ENCODE measurements at places on chromosomes 2 and 18. TPM values are rescaled to one million over a fixed set of nuclear protein-coding genes. Genes with fewer than 3 reads are reported as not detected.
A peak's percentile ranks its signal among the peaks of the same experiment; 100 is the strongest.

CROCC2 gene
- not detected for total RNA-seq

ZNG1B gene
- total RNA-seq, result 36.4 TPM

- peaks cover 7% of the 10 kb centered on the region for H3K4me1 ChIP-seq
- H3K27me3 ChIP-seq, result no peaks in the 10 kb centered on the region
- peaks cover 2% of the 10 kb centered on the region for H3K36me3 ChIP-seq
- DNase-seq, result no peak
- no peak overlapping the region for H3K4me3 ChIP-seq
These were observed 163.0 kb upstream of the NOSTRIN start for GRCh38 chr2:168639441-168639898.

- H3K27me3 ChIP-seq, result peaks cover 44% of the 10 kb centered on the region
- peak overlapping the region; percentile 77 for H3K4me3 ChIP-seq
- peaks cover 5% of the 10 kb centered on the region for H3K36me3 ChIP-seq
- H3K27ac ChIP-seq, result peak overlapping the region; percentile 79
These were observed 11.7 kb upstream of the CXCR4 start for GRCh38 chr2:136129601-136130000.

- DNase-seq, result no peak
- no peaks in the 10 kb centered on the region for H3K36me3 ChIP-seq
- H3K27ac ChIP-seq, result no peak overlapping the region
- no peak overlapping the region for H3K4me3 ChIP-seq
- H3K4me1 ChIP-seq, result no peaks in the 10 kb centered on the region
These were observed 269.7 kb downstream of the ALPK2 start for GRCh38 chr18:58359218-58359617.

DNA sequence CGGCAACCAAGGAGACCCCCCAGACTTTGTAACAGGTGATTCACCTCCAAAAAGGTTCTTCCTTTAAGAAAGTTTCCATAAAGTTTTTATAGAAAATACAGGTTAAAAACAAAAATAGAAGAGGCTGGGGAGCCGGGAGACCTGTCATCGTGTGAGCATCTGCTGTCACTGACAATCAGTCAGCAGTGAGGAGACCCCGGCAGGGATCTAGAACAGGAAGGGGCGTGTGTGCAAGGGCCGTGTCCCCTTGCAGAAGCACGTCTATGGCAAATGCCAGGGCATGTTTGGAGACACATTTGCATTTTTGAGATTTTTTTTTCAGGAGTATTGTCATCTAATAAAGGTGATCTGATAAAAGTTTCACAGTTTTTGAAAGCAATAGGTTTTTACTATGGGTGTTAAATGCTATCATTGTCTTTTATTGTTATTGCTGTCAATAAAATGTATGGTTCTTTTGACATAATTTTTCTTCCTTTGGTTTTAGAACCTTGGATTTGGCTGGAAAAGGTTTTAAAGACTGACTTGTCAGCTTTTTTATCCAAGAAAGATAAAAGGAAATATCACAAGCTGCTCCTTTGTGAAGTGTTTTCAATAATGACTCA lies 52.1 kb downstream of the MTCL1 start:
- peaks cover 24% of the 10 kb centered on the region for H3K4me1 ChIP-seq
- no peak overlapping the region for H3K27ac ChIP-seq
- H3K36me3 ChIP-seq, result no peaks in the 10 kb centered on the region
- H3K4me3 ChIP-seq, result no peak overlapping the region
- H3K27me3 ChIP-seq, result peaks cover 26% of the 10 kb centered on the region

DNA sequence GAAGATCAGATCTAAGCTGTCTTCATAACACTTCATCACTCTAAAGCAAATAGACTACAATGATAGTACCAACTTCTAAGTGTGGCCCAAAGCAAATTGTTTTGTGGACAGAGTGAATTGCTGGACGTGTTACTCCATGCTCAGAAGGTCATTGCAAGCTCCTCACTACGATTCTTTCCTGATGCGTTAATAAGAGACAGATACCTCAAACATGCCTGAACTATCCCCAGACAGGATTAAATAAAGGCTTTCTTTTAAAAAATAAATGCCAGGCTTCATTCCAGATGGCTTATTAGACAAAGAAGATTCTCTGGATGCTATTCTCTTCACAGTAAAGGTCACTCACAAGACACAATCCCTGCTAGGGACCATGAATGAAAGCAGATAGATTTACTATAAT lies 621.2 kb downstream of the DCDC2C start:
- H3K27me3 ChIP-seq, result no peaks in the 10 kb centered on the region
- no peaks in the 10 kb centered on the region for H3K36me3 ChIP-seq
- no peak overlapping the region for H3K4me3 ChIP-seq
- no peak overlapping the region for H3K27ac ChIP-seq
- DNase-seq, result no peak

TRIM43 gene
- total RNA-seq, result not detected

DNA sequence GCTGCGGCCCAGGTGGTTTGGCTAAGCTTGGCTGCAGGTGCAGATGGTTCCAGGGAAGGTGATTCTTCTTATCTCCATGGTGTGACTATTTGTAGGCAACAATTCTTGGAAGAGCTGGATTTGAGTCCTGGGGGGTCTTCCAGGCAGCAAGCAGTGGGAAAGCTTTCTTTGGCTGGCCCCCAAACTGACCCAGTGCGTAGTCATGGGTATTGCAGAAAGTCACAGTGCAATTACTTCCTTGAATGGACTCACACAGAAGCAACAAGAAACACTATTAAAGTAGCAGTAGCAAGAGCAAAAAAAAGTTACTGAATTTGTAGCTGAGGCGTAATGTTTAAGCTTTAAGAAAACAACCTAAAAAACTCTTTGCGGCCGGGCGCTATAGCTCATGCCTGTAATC lies 293.6 kb upstream of the ATP5MC3 start:
- no peaks in the 10 kb centered on the region for H3K27me3 ChIP-seq
- H3K4me1 ChIP-seq, result no peaks in the 10 kb centered on the region
- no peaks in the 10 kb centered on the region for H3K36me3 ChIP-seq
- H3K4me3 ChIP-seq, result no peak overlapping the region

RUFY4 gene
- total RNA-seq, result 0.64 TPM

PRSS56 gene
- not detected for total RNA-seq

GRCh38 chr18:54215069-54215468 lies 9.4 kb downstream of the MBD2 start:
- H3K27ac ChIP-seq, result peak overlapping the region; percentile 65
- H3K4me1 ChIP-seq, result peaks cover 75% of the 10 kb centered on the region
- H3K27me3 ChIP-seq, result no peaks in the 10 kb centered on the region
- H3K4me3 ChIP-seq, result no peak overlapping the region
- peaks cover 21% of the 10 kb centered on the region for H3K36me3 ChIP-seq

GRCh38 chr18:24019641-24020331 lies 5.2 kb downstream of the TTC39C start:
- no peaks in the 10 kb centered on the region for H3K27me3 ChIP-seq
- peaks cover 24% of the 10 kb centered on the region for H3K36me3 ChIP-seq
- H3K27ac ChIP-seq, result peak overlapping the region; percentile 92
- peak; percentile 71 for DNase-seq
- peaks cover 90% of the 10 kb centered on the region for H3K4me1 ChIP-seq
- H3K4me3 ChIP-seq, result peak overlapping the region; percentile 80

PUS10 gene
- 5.9 TPM for total RNA-seq

DNA sequence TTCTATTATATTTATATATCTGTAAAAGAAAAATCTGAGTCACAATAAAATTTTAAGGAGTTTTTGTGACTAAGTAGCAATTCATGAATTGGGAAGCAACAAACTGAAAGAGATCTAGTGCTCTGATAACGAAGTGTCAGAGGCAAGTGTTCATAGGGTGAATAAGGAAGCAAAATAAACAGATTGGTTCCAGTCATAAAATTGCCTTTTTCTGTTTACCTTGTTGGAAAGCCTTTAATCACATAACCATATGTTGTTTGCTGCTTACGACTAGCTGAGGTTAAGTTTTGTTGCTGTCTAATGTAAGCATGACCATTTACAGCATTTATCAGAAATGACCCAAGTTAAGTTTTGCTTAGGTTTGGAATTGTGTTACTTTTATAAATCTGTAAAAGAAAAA lies 358.9 kb downstream of the ARL6IP6 start:
- no peak overlapping the region for H3K27ac ChIP-seq
- H3K4me1 ChIP-seq, result no peaks in the 10 kb centered on the region
- no peaks in the 10 kb centered on the region for H3K27me3 ChIP-seq
- H3K36me3 ChIP-seq, result no peaks in the 10 kb centered on the region
- no peak for DNase-seq
- H3K4me3 ChIP-seq, result no peak overlapping the region

FOXD4L1 gene
- 0.32 TPM for total RNA-seq

EVX2 gene
- total RNA-seq, result not detected

DNA sequence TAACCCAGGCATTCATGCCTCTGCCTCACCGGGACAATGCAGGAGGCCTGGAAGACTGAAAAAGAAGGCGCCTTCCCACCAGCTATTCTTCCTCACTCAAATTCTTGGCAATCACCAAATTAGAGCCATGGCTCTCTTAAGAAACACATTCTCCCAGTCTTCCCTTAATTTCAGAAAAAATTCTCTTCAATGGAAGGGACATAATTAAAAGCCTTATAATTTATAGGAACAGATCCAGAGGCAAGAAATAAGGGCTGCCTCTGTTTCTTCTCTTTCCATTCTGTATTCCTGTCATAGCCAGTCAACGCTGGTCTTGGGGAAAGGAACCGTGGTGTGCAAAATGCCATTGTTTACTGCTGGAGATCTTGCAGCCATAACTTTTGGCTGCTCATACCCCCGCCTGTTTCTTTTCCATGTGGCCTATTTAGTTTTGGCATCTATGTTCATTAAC lies 32.8 kb downstream of the DTNA start:
- H3K27ac ChIP-seq, result no peak overlapping the region
- no peak for DNase-seq
- no peaks in the 10 kb centered on the region for H3K4me1 ChIP-seq
- H3K36me3 ChIP-seq, result no peaks in the 10 kb centered on the region
- no peak overlapping the region for H3K4me3 ChIP-seq

CASP10 gene
- 15.7 TPM for total RNA-seq

MBOAT2 gene
- 4.5 TPM for total RNA-seq

DNA sequence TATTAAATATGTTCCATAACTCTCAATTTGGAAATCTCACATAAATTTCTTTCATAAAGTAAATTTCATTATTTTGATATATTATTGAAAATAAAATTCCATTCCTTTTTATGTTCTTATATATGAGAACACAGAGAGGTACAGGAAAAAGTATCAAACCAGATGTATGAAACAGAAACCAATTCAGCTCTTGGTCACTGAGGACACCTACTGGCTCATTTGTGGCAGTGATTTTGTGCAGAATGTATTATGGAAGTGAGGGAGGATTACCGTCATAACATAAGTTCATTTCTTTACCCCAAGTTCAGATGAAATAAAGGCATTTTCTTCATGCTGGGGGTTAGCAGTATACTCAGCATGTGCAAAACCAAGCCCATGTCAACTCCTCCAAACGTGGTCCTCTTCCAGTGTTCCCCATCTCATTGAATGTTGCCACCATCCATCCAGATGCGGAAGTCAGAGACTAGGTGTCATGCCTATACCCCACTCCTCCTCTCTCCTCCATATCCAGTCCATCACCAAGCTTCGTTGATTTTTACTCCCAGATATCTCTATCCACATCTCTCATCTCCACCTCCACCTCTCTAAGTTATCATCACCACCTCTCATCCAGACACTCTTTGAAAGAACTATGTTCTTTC lies 41.7 kb upstream of the MALL start:
- no peak for DNase-seq
- peaks cover 12% of the 10 kb centered on the region for H3K27me3 ChIP-seq
- peaks cover 12% of the 10 kb centered on the region for H3K4me1 ChIP-seq

DNA sequence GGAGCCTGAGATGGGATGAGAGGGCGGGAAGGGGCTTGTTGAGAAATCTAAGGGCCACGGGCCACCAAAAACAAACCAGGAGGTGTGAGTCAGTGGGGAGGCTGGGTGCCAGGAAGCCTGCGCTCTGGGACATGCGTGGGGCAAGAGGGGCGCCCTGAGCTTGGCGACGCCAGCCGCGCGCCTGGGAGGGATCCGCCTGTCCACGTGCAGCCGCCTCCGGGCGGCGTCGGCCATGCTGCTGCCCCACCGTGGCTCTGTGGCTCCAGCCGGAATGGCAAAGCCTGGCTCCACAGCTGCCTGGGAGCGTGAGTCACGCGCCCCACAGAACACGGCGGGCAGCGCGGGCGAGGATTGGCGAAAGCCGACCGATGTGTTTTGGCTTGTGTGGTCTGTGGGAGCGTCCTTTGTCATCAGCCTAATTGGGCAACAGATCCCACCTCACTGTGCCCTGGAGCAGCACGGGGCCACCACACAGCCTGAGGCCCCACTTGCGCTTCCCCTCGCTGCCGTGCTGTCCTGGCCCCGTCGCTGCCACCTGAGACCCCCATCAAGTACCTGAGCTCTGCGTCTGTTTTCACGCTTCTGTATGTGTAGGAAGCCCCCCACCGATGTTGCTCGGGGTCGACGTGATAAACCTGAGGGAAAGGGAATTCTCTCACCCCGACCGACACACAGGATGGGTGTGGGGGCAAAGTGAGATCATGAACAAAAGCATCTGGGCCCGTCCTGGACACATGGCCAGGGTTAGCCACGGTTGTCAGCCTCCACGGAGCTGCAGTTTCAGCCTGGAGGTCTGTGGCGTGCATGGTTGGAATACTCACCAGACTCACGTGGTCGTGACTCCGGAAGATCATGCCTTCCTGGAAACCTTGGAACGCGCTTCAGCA lies 80.5 kb downstream of the NFATC1 start:
- no peak for DNase-seq
- H3K27me3 ChIP-seq, result no peaks in the 10 kb centered on the region
- H3K27ac ChIP-seq, result no peak overlapping the region
- H3K4me3 ChIP-seq, result no peak overlapping the region

DNA sequence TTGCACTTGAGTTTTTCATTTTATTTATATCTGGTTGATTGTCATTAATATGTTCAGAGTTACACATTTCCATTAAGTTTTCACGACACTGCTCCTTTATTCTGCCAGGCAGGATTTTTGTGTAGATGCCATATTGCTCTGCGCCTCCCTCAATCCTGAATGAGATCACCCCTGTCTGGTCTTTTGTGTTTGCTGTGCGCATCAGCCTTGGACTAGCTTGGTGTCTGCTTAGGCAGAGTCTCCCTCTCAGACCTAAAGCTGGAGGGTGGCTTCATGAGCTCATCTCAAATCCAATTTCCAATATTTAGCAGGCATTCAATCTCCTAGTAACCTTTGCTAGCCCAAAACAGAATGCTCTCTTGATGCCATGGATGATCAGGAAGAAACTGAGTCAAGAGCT lies 137.4 kb downstream of the SMAD7 start:
- H3K27me3 ChIP-seq, result peaks cover 4% of the 10 kb centered on the region
- H3K36me3 ChIP-seq, result peaks cover 6% of the 10 kb centered on the region
- peak overlapping the region; percentile 90 for H3K27ac ChIP-seq
- no peak for DNase-seq
- peaks cover 64% of the 10 kb centered on the region for H3K4me1 ChIP-seq

DNA sequence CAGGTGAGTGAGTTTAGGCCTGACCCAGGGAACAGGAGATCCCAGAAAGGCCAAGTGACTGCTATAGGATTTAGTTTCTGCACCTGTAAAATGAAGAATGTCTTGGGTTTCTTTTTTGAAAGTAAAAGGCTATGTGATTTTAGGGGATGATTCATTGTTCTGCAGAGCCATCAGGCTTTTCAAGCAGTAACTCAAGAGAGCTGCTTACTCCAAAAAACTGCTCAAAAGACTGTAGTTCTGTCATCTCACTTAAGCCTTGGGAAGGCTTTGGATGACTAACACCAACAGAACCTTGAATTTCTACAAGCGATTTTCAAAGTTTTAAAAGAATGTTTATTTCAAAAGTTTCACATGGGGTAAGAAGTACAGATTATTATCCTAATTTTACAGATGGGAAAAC lies 165.1 kb downstream of the HAUS1 start:
- H3K4me1 ChIP-seq, result peaks cover 61% of the 10 kb centered on the region
- H3K27me3 ChIP-seq, result no peaks in the 10 kb centered on the region
- DNase-seq, result no peak

ZNF514 gene
- total RNA-seq, result 10.1 TPM

CTLA4 gene
- total RNA-seq, result 118 TPM

- H3K36me3 ChIP-seq, result peaks cover 2% of the 10 kb centered on the region
- peaks cover 7% of the 10 kb centered on the region for H3K4me1 ChIP-seq
- no peak overlapping the region for H3K4me3 ChIP-seq
- H3K27me3 ChIP-seq, result no peaks in the 10 kb centered on the region
- DNase-seq, result no peak
These were observed 41.3 kb upstream of the AGFG1 start for GRCh38 chr2:227430639-227431038.

CDH7 gene
- total RNA-seq, result not detected

All from activated T-helper 1 cell treated with anti-CD3 and anti-CD28 coated beads, Interleukin-12 subunit alpha, Interleukin-12 subunit beta, Interleukin-2, Interleukin-4 antibody, amounts not matched to agents 30 ng/mL and 10 ng/mL and 1 ng/mL, durations not matched to agents 14 hours and 24 hours and 36 hours (primary cell).